ENCODE measurements at places on chromosomes 4 and X. TPM values are rescaled to one million over a fixed set of nuclear protein-coding genes. Genes with fewer than 3 reads are reported as not detected.

Gene PPAT
- total RNA-seq, result 5.9 TPM

Gene KDR
- 5.2 TPM for total RNA-seq

Gene ANAPC10
- total RNA-seq, result 11.8 TPM

Gene ZCCHC12
- 0.20 TPM for total RNA-seq

Gene ABCD1
- 15.1 TPM for total RNA-seq

Gene CAPN6
- 5.0 TPM for total RNA-seq

Gene USP27X
- 2.2 TPM for total RNA-seq

Gene EREG
- 6.4 TPM for total RNA-seq

Gene CABS1
- not detected for total RNA-seq

Gene CT45A3
- not detected for total RNA-seq

Gene UGT2B10
- 1.8 TPM for total RNA-seq

Gene SOWAHB
- 25.5 TPM for total RNA-seq

Gene GRK4
- 3.9 TPM for total RNA-seq

Gene SPP1
- 7.6 TPM for total RNA-seq

Gene TRIM60
- not detected for total RNA-seq

Gene USP17L25
- not detected for total RNA-seq

Gene NPY1R
- 4.9 TPM for total RNA-seq

Gene SH3D19
- total RNA-seq, result 114 TPM

Gene ARHGAP10
- 3.7 TPM for total RNA-seq

Gene FAM114A1
- total RNA-seq, result 73.3 TPM

Gene FBXW7
- 39.2 TPM for total RNA-seq

Gene BBS12
- 3.7 TPM for total RNA-seq

Gene ASB5
- 2.1 TPM for total RNA-seq

Gene CT45A1
- not detected for total RNA-seq

Gene MAGED4
- 2.3 TPM for total RNA-seq

Gene SGMS2
- 50.3 TPM for total RNA-seq

Gene XAGE1B
- total RNA-seq, result not detected

Gene TLR1
- 2.3 TPM for total RNA-seq

Gene STK26
- 19.3 TPM for total RNA-seq

Gene BEX3
- total RNA-seq, result 33.4 TPM

Gene CXCL10
- 2.5 TPM for total RNA-seq

Gene ADGRG2
- total RNA-seq, result 0.34 TPM

Gene TRIM61
- not detected for total RNA-seq

Gene CDX4
- total RNA-seq, result not detected

Gene SASH3
- total RNA-seq, result 7.5 TPM

Gene ZNF711
- 1.3 TPM for total RNA-seq

Gene RNF150
- 0.70 TPM for total RNA-seq

Gene MUC7
- total RNA-seq, result not detected

Gene SRPX2
- 4.5 TPM for total RNA-seq

Gene RGN
- total RNA-seq, result 0.34 TPM

Gene TLR6
- 2.7 TPM for total RNA-seq

Gene NUDT10
- not detected for total RNA-seq

Gene STARD8
- total RNA-seq, result 1.7 TPM

Gene MAGEC3
- total RNA-seq, result not detected

Gene FAM53A
- 0.61 TPM for total RNA-seq

Gene PASD1
- not detected for total RNA-seq

Gene MAGEB1
- total RNA-seq, result not detected

Gene SPANXD
- not detected for total RNA-seq

Gene UNC5C
- 5.9 TPM for total RNA-seq

Gene VCX2
- not detected for total RNA-seq

Gene ZBTB49
- 3.8 TPM for total RNA-seq

Gene SPANXB1
- total RNA-seq, result not detected

Gene CTAG1A
- not detected for total RNA-seq

Gene FANCB
- 1.8 TPM for total RNA-seq

Measured in left colon (tissue), 2 donors.